ENCODE measurements at places on chromosomes 7 and 10.

- DNase-seq: no peak
Observed at GRCh38 chr10:92920866-92921265, 72.5 kb downstream of the EXOC6 start.

- no peak for DNase-seq
Observed at GRCh38 chr7:31121601-31122000, 69.5 kb downstream of the ADCYAP1R1 start.

DNA sequence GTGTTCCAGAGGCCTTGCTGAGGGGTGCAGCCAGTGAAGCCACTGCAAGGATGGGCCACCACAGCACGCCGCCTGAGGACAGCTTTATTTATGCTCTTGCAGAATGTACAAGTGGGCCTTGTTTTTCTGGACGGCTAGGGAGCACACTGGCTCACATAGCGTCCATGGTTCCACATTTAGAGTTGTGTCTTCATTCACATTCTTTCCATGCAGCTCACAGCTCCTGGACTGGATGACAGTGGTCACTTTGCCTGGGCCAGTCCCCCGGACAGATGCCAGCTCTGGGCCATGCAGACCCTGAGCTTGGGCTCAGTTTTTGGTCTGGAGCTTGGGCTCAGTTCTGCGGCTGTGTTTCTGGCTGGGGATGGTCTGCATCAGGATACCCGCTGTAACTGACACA lies 2.6 kb upstream of the C10orf71 start:
- DNase-seq: no peak

DNA sequence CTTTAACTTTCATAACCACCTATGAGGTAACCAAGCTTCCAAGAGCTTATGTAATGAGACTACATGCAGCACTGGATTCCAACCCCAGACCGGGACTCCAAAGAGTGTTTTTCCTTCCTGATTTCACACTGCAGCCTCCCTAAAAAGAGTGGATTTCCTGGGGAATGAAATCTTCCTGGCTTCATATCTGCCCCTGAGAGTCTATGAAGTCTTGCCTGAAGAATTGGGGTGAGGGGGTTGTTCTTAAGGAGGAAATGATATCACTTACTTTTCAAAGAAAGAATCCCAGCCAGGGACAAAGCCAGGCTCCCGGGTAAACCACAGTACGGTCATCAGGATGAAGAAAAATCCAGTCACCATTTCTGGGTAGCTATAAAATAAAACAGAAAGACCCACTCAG lies 29.7 kb downstream of the STMP1 start:
- no peak for DNase-seq

DNA sequence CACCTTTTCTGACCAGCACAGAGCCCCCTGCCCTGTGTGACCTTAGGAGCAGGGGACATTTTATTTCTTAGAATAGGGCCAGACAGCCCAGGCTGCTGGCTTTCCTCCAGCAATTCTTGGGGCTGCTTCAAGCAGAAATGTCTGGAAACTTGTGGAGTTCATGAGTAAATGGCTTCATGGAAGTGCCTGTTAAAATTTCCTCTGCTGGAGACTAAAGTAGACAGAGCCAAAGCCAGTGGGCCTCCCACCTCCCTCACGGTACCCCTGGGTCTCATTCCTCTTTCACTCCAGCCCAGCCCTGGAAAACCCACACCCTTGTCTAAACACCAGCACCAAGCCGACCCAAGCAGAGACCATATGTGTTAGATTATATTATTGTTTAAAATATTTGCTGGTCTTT lies 505.5 kb upstream of the ZMIZ1 start:
- peak; percentile 84 for DNase-seq

GRCh38 chr7:17472518-17472917 lies 174.1 kb downstream of the AHR start:
- DNase-seq: no peak

DNA sequence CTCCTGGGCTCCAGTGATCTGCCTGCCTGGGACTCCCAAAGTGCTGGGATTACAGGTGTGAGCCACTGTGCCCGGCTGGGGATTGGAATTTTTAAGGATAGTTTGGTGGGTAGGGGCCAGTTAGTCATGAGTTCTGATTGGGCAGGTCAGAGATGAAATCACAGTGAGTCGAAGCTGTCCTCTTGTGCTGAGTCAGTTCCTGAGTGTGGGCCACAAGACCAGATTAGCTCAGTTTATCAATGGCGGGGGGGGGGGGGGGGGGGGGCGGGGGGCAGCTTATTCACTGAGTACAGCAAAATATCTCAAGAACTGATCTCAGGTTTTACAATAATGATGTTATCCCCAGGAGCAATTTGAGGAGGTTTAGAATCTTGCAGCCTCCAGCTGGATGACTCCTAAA lies 11.6 kb upstream of the ERCC6 start:
- DNase-seq: no peak

DNA sequence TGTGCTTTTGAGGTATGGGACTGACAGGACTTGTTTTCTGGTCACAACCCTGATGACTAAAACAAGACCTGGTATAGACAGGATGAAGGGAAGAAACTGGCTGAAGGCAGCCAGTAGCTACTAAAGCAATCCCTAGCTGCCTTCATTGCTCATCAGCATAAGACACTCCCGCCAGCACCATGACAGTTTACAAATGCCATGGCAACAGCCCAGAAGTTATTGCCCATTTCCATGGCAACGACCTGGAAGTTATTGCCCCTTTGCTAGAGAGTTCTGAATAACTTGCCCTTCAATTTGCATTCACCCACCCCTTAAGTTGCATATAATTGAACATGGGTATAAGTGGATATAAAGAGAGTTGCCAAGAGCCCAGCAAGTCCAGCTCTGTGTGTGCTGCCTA lies 169.6 kb upstream of the FAM171A1 start:
- DNase-seq: no peak

GRCh38 chr10:93859049-93859655 lies 34.6 kb upstream of the SLC35G1 start:
- no peak for DNase-seq

DNA sequence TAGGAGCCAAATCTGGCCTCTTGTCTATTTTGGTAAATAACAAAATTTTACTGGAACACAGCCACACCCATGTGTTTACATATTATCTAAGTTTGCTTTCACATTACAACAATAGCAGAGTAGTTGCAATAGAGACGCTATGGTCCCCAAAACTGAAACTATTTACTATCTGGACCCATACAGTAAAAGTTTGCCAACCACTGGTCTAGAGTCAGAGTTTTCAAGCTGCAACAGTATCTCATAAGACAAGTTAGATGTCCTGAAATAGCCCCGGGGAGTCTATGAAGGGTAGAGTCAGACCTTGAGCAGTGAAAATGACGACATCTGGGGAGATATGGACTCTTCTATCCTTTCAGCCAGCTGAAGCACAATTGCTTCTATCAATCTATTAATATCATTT lies 74.2 kb downstream of the CTNNA3 start:
- DNase-seq: no peak

DNA sequence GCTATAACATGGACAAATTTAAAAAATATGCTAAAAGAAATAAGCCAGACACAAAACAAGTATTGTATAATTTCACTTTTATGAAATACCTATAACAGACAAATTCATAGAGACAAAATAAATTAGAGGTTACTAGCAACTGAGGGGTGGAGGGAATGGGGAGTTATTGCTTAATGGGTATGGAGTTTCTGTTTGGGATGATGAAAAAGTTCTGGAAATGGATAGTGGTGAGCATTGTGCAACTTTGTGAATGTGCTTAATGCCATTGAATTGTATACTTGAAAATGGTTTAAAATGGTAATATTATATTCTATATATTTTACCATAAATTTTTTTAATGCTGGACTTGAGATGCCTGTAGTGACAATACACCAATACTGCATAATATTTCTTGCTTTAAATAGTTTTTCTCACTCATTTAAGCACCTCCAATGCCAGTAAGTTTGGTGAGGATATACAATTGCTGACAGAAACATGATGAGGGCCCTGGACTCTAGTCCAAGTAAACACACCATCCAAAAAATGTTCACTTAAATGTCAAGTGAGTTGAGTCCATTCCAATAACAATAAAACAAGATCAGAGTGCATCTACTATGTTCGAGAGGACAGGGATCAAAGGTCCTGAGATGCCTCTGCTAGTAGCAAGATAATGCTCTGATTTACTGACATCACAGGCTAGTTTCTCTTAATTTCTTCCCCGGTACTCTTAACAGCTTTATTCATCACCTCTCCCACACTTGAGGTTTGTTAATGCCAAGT lies 71.9 kb downstream of the NT5C2 start:
- no peak for DNase-seq

DNA sequence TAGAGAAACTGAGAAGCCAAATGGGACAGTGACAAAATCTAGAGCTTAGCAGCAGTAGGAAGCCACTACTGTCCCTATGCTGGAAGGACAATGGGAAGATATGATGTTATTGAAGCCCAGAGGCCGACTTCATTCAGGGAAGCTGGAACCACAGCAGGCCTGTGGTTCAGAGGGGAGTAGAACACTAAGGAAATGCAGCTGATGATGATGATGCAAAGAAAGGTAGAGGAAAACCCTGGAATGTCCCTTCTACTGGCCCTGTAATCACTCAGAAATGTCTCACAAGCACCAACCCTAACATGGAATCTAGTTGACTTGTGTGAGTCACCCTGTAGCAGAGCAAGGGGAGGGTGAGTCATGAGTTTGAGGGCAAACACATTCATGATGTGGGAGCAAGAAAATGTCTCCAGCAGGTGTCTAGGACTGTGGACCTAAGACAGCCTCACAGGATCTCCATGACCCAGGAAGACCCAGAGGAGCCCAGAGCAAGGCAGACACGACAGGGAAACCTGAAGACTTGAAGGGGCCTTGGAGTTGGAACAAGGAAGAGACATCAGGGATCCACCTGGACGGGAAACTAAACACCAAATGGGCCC lies 37.0 kb upstream of the LRRC17 start:
- no peak for DNase-seq

- DNase-seq: no peak
Observed at GRCh38 chr10:77575271-77576006, 62.2 kb downstream of the KCNMA1 start.
